ENCODE measurements at places on chromosomes 13 and 19. TPM values are rescaled to one million over a fixed set of nuclear protein-coding genes. Genes with fewer than 3 reads are reported as not detected.

Gene F7
- total RNA-seq, result not detected

Gene DCT
- 0.44 TPM for total RNA-seq

Gene DMPK
- total RNA-seq, result 68.1 TPM

Gene OR4F17
- not detected for total RNA-seq

Gene ADGRL1
- 8.2 TPM for total RNA-seq

Gene OCEL1
- 23.3 TPM for total RNA-seq

Gene OR7A17
- not detected for total RNA-seq

Gene LIM2
- not detected for total RNA-seq

Gene FGF21
- total RNA-seq, result not detected

Data from CD4-positive, CD25-positive, alpha-beta regulatory T cell (primary cell).